GM12864 (cell line): ENCODE measurements at places on chromosomes 5 and 9.

DNA sequence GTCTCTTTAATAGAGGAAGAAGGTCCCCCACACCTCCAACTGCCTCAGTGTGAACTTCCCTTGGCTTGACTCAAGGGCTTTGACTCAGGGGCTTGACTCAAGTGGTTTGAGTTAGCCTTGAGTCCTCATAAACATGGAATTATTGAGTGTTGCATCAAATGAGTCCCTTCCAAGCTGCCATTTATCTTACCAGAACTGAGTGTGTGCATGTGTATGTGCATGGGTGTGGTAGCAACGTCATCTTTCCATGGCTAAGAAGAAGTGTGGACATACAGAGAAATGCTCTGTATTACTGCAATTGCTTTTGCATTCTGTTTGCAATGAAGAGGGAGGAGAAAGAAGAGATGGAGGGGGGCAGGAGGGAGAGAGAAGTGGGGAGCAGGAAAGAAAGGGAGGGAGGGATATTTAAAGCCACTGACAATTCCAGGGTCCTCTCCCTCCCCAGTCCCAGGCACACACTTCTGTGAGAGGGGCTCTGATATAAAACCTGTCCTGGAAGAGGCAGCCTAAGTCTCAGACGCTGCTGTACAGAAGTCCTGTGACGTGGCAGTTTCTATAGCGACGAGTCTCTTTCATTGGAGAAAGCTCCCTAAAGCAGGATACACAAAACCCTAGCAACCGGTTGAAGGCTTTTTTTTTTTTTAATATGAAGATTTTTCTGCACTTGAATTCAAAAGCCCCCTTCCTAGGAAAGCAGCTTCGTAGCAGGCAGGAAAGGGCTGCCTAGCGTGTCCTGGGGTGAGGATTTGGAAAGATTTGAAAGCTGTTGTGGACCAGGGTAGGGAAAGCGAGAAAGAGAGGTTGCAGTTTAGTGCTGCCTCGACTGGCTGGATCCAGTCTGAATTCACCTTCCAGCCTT lies 93.3 kb upstream of the MAP1B start:
- no peak for DNase-seq

- DNase-seq: no peak
These were observed 119.8 kb downstream of the COX7C start for GRCh38 chr5:86737579-86737978.

DNA sequence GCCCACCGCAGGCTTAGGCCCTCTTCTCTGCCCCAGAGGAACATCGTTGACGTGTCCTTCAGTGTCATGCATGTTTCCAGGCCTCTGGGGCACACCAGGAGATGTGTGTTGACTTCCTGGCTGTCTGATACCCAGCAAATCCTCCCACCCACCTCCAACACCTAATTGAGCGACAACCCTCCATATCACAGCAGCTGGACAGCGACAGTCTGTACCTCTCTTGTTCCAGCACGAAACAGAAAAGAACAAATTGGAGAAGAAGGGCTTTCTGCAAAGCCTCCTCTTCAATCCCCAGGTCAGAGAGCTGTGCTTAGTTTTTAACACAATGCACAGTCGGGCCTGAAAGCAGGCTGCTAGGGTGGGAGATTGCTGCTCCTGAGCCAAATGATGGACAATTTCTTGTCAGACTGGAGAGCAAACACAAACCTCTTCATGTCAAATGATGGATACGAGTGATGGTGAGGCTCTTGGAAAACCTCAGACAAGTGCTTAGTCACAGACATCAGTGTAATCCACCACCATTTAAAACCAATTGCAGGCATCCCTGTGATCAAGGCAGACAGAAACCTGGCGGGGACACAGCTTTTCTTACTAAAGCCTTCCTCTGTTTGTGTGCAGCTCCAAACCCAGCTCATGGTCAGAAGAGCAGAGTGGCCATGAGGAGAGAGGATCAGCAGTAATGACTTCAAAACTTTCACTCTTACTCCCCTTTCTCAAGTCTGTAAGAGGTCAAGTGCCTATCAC lies 110.6 kb downstream of the EBF1 start:
- DNase-seq: no peak

DNA sequence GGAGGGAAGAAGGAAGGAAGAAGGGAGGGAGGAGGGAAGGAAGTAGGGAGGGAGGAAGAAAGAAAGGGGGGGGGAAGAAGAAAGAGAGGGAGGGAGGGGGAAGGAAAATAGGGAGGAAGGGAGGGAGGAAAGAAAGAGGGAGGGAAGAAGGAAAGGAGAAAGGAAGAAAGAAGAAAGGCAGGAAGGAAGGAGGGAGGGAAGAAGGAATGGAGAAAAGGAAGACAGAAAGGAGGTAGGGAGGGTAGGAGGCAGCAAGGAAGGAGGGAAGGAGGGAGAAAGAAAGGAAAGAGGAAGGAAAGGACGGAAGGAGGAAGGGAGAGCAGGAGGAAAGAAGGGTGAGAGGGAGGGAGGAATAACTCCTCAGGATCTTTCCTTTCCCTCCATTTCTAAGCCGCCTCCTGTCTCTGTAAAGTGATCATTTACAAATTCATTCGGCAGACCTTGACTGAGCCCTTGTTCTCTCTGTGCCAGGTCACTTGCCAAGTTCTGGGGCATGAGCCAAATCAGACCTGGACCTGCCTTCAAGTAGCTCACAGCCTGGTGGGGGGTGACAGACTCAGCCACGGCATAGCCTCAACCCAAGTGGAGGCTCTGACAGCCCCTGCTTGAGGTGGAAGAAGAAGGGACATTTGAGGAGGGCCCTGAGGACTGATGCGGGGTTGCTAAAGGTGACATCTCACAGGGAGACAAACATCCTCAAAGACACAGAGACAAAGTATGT lies 69.0 kb upstream of the HRH2 start:
- DNase-seq: no peak

DNA sequence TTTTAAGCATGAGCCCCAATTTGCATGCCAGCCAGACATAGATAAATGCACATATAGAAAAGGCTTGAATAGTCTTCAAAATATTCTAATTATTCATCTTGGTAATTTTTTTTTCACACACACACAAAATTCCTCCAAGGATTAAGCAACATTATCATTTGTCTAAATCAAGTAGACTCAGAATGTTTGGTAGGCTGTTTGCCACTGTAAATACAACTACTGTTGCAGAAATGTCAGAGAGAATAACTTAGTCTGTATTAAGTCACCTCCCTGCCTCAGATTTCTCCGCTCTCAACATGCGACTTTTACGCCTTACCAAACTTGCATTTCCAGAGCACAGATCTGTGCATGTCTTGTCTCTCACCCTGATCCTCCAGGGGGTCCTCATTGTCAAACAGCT lies 265.6 kb upstream of the C9orf72 start:
- no peak for DNase-seq

DNA sequence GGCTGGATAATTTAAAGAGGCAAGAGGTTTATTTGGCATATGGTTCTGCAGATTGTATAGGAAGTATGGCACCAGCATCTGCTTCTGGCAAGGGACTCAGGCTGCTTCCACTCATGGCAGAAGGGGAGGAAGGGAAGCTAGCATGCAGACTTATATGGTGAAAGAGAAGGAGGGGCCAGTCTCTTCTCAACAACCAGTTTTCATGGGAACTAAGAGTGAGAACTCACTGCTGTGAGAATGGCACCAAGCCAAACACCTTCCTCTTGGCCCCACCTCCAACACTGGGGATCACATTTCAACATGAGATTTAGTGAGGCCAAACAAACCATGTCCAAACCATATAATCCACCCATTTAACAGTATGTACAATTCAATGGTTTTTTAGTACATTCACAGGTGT lies 113.3 kb upstream of the SHB start:
- DNase-seq: peak; percentile 15

GRCh38 chr9:69120380-69121154 lies 53.5 kb upstream of the TJP2 start:
- no peak for DNase-seq

DNA sequence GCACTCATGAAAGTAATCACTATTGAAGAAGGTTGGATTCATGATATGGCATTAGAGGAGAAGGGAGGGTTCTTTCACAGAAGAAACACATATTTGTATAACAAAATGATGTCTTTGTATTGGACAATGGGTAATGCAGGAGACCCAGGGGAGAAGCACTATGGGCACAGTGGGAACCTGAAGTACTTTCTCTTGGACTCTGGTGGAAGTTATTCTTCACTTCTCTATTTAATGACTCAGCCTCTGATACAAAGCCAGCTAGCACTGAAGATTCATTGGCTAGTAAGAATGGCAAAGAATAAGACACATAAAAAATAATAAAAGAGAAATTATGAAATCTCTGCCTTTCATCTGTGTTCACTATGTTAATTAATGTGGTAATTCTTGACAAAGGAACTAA lies 149.9 kb upstream of the PRR16 start:
- DNase-seq: no peak

GRCh38 chr9:135302329-135303279 lies 177.0 kb upstream of the PPP1R26 start:
- no peak for DNase-seq

GRCh38 chr9:13279284-13280141 lies at the start of gene MPDZ:
Gene MPDZ, minus strand, starts transcription at chr9:13279692. Its CDS starts 29,377 bp downstream, at chr9:13250315.
- DNase-seq: no peak

- DNase-seq: no peak
These were observed 52.1 kb downstream of the LRSAM1 start for GRCh38 chr9:127503379-127503921.

DNA sequence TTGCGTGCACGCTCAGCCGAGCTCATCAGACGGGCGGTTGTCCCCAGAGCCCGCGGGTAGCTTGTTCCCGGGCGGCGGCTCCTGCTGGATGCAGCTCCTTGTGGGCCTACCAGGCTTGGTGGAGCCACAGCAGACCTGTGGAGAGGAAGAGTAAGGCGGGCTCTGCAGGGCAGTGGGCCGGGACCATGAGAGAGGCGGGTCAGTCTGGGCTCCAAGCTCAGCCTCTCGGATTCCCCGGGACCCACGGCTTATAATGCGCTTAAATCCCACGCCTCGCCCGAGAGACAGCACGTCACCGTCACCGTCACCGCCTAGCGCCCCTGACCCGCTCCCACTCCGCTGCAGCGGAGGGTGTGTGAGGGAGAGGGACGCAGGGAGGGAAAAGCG lies 1.9 kb upstream of the ANKRD18A start:
- DNase-seq: no peak
